ENCODE measurements at places on chromosomes 4 and X.

- no peak for DNase-seq
Measured at GRCh38 chrX:16067886-16068515, 55.4 kb upstream of the GRPR start.

GRCh38 chr4:6207602-6208001, 7.3 kb upstream of the JAKMIP1 start:
- DNase-seq = no peak

GRCh38 chr4:158302076-158302866, 92.0 kb downstream of the TMEM144 start:
- no peak for DNase-seq

- peak; percentile 55 for DNase-seq
Measured at GRCh38 chrX:9312922-9313867, 151.7 kb upstream of the TBL1X start.

- no peak for DNase-seq
Measured at GRCh38 chr4:10285028-10285427, 168.4 kb upstream of the WDR1 start.

- no peak for DNase-seq
Measured at GRCh38 chr4:17385403-17385802, 126.5 kb downstream of the QDPR start.

DNA sequence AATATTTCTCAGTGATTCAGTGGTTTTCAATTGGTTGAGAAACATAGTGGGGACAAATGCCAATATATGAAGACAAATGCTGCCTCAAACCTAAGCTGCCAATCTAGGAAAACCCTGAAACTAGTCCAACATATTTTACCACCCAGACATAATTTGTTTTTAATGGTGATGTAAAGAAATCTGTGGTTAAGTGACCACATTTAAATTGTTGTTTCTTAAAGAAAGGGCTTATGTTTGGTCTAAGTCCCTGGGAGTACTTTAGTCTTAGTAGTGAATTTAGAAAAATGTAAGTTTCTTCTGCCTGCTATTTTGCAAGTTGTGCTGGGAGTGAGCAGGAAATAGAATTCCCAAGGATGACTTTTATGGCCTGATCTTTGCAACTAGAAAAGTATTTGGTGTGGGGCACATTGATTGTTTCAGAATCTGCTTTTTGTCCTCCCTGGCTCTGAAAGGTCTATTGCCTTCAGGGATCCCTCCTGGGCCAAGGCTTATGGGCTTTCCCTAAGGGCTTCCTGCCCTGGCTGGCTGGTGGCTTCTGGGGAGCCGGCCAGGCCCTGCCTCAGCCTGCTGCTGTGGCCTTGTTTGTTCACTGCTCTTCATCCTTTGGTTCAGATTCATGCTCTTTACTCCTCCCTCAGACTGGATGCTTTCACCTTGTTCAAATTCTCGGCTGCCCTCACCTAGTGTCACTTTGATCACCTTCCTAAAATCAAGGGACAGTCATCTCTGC, 169.8 kb upstream of the JADE1 start:
- no peak for DNase-seq

- no peak for DNase-seq
Measured at GRCh38 chr4:20684852-20685763, 15.2 kb upstream of the PACRGL start.

DNA sequence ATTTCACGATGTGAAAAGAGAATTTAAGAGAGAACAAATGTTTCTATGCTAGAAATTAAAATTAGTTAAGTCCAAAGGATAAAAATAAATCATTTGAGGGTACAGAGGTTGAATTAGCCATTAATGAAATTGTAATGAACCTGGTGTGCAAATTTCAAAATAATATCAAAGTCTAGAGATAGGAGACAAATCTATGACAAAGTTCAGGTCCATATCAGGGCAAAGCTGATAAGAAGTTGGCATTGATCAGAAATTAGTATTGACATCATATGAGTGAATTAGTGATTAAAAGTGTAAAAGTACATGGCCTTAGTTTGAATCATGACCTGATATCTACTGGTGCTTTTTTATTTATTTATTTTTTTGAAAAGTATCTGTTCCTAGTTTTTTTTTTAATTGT, 33.8 kb upstream of the UGT2A3 start:
- DNase-seq = no peak

- no peak for DNase-seq
Measured at GRCh38 chr4:34202154-34202553, 2042.2 kb downstream of the ARAP2 start.

GRCh38 chr4:87895964-87896621, 63.3 kb downstream of the MEPE start:
- peak; percentile 53 for DNase-seq

DNA sequence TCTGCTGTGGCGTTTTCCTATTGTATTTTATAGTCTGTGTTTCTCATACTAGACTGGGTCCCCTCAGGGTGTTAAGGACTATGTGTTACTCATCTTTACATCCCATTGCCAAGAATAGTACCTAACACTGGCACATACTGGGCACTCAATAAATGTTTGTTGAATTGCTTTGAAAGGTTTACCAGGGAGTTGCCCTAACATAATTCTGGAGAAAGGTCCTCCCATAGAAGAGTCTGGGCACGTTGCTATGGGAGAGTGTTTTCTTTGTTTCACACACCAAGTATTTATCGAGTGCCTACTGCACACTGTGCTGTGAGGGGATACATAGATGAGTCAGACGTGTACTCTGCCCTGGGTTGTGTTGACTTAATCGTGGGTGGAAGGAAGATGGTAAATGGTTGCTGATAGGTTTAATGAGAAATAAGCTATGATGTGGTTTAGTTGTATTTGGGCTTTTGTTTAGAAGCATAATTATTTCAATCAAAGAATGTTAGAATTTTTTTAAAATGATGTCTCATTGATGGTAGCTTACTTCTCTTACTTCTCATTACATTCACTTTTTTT, 42.9 kb downstream of the AFF1 start:
- DNase-seq = no peak

GRCh38 chr4:84336964-84337705, 162.0 kb downstream of the NKX6-1 start:
- DNase-seq = no peak

- no peak for DNase-seq
Measured at GRCh38 chr4:744212-744841, 38.7 kb downstream of the PCGF3 start.

DNA sequence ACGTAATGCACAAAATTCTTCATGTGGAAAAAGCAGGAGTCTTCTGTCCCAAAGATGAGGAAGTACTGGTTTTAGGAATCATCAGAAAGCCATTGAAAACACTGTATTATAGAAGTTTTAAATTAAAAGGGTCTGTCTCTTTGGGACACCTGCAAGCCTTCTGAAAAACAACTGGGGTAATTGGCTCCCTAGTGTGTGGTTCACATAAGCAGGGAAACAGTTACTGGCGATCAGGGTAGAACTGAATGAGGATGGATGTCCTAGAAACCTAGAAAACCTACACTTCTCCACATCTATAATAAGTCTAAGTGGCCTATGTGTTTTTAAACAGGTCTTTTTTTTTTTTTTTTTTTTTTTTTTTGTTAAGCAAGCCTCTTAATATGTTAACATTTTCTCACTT, 945.5 kb upstream of the PCDH10 start:
- no peak for DNase-seq

GRCh38 chrX:139844884-139845283, 88.0 kb downstream of the ATP11C start:
- DNase-seq = no peak

- no peak for DNase-seq
Measured at GRCh38 chr4:56512166-56512565, 6.6 kb downstream of the ARL9 start.

DNA sequence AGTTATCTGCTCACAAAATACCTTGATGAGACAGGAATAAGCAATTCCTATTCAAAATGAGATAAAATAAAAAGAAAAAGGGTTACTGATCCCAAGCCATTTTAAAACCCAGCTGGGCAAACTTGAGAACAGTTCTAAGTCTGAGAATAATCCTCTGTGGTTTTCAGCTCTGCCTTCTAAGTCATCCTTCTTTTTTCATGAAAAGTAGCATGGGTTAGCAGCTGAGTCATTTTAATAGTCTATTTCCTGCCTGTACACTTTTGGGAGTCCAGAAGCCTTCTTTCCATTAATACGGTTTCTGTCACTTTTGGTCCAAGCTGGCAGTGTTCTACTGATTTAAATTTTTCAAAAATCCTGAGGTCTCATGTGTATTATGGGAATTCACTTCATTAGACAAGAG, 374.3 kb downstream of the IQCM start:
- DNase-seq = no peak

DNA sequence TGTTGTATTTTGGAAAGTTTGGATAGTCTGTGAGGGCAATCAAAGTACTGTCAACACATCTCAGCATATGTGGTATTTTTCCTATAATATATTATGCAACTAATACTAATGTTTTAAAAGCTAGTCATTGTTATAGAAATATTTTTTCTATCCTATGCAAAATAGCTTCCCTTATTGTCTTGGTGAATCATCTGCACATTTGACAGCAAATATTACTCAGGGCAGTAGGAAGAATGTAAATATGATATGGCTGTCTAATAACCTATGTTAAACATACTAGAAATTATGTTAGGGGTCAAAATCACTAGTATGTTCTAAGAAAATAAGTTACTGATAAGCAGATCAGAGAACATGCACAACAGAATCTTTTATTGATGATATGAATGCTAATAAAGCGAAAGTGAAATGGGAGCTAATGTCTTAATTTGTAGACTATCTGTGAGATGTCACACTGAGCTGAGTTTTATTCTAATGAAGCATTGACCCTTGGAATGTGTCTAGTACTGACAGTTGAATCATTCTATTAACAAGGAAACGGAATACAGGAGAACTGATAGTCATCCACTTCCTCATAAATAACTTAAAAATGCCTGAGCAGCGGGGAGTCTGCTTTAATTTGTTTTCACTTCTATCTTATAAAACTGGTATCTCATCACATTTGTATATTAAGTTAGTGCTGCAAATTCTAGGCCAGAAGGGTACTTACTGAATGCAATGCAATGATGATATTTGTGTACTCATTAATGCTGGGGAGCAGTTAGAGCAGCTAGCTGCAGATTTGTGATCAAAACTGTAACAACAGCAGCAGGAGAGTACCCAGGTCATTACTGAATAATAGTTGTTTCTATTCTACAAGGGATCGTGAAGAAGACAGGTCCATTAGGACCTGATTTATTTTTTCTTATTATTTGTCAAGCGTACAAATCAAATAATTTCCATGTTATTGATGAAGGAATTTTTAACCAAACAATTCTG, 440.3 kb upstream of the AADAT start:
- DNase-seq = no peak

GRCh38 chrX:12881914-12882313, 15.0 kb downstream of the TLR7 start:
- DNase-seq = no peak

- no peak for DNase-seq
Measured at GRCh38 chrX:100356351-100356896, 53.6 kb downstream of the PCDH19 start.

GRCh38 chr4:160414496-160414895, 1311.6 kb downstream of the RAPGEF2 start:
- no peak for DNase-seq

GRCh38 chrX:109691277-109691676, 41.8 kb downstream of the ACSL4 start:
- no peak for DNase-seq

- no peak for DNase-seq
Measured at GRCh38 chr4:120731561-120731960, 191.0 kb downstream of the PRDM5 start.

Data from CD4-positive, alpha-beta T cell treated with Interferon gamma for 1 hour (primary cell).